Esophagus muscularis mucosa (tissue), 4 donors: ENCODE measurements at places on chromosomes 2 and 18. TPM values are rescaled to one million over a fixed set of nuclear protein-coding genes. Genes with fewer than 3 reads are reported as not detected.

The CSRNP3 gene
- total RNA-seq = 2.9 TPM

DNA sequence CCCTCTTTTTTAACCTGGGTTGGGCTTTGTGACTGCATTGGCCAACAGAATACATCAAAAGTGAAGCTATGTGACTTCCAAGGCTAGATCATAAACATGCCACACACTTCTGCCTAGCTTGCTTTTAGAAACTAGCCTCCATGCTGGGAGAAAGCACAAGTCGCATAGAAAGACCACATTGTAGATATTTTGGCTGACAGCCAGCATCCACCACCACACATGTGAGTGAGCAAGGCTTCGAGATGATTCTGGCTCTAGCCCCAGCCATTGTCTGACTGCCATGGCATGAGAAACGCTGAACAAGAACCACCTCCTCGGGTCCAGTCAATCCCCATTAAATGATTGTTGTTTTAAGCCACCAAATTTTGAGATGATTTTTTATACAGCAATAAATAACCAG, 66.8 kb upstream of the STPG4 start:
- H3K27ac ChIP-seq = no peak overlapping the region
- H3K4me3 ChIP-seq = no peak overlapping the region
- H3K4me1 ChIP-seq = peaks cover 25% of the 10 kb centered on the region

- no peaks in the 10 kb centered on the region for H3K36me3 ChIP-seq
- no peak overlapping the region for H3K4me3 ChIP-seq
- H3K27ac ChIP-seq = no peak overlapping the region
Observed at GRCh38 chr18:31738460-31739407, 21.9 kb downstream of the SLC25A52 start.

GRCh38 chr2:173028671-173029070, 47.0 kb upstream of the MAP3K20 start:
- H3K4me1 ChIP-seq = peaks cover 25% of the 10 kb centered on the region
- H3K4me3 ChIP-seq = no peak overlapping the region
- no peaks in the 10 kb centered on the region for H3K36me3 ChIP-seq
- DNase-seq = peak; percentile 26
- peak overlapping the region; percentile 73 for H3K27ac ChIP-seq
- no peaks in the 10 kb centered on the region for H3K27me3 ChIP-seq

DNA sequence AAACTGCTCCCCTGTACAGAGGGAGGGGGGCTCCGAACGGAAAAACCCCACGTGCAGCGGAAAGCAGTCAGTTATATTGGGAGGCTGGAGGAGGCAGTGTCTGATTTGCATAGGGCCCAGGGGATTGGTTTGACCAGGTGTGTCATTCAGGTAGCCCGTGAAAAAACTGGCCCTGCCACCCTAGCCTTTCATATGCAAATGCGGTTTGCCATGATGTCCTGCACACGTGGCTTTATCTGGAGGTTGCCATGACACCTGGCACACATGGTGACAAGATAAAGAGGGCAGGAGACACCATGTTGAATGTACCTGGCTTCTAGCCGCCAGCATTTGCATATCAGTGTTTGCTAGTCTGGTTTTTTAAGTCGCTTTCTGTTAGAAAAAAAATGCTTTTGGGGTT, 20.5 kb downstream of the SLC25A52 start:
- no peak overlapping the region for H3K27ac ChIP-seq
- H3K4me1 ChIP-seq = no peaks in the 10 kb centered on the region
- H3K4me3 ChIP-seq = no peak overlapping the region
- no peak for DNase-seq
- no peaks in the 10 kb centered on the region for H3K36me3 ChIP-seq

GRCh38 chr2:158890296-158890905, 78.0 kb upstream of the TANC1 start:
- no peak overlapping the region for H3K27ac ChIP-seq
- H3K27me3 ChIP-seq = peaks cover 3% of the 10 kb centered on the region
- H3K4me1 ChIP-seq = no peaks in the 10 kb centered on the region

DNA sequence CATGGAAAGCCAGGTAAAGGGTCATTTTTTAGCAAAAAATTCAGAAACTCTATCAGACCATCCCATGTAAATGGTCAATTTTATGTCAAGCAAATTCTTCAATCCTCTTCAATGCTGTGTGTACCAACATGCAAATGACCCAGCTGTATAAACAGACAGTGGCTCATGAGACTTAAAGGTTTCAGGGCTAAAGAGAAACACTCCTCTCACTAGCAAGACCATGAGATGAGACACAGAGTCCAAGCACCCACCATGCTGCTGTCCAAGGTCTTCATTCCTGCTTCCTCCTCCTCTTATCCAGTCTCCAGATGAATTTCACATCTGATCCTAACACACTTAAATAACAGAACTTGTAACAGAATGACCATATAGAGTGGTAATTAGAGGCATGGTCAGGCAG, 30.8 kb upstream of the ONECUT2 start:
- no peak overlapping the region for H3K4me3 ChIP-seq
- no peaks in the 10 kb centered on the region for H3K4me1 ChIP-seq
- no peaks in the 10 kb centered on the region for H3K36me3 ChIP-seq
- DNase-seq = no peak
